ENCODE measurements at places on chromosomes 5 and 9. TPM values are rescaled to one million over a fixed set of nuclear protein-coding genes. Genes with fewer than 3 reads are reported as not detected.

DNA sequence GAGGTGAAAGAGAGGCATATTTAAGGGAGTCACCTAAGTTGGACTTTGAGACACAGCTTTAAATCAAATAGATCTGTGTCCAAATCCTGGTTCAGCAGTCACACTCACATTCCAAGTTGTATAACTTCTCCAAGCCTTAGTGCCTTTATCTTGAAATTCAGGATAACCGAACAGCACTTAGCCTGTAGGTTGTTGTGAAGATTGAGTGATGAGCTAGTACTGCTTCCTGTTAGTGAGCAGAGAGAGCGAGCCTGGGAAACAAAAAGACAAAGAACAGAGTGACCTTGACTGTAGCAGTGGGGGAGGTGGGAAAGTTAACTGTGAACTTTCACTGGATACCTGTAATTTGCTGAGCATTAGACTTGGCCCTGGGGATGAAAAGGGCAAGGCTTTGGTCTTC lies 22.4 kb downstream of the MAML1 start:
- DNase-seq, result no peak

- DNase-seq, result no peak
Observed at GRCh38 chr9:127273326-127273725, 8.8 kb downstream of the GARNL3 start.

BARHL1 gene
- total RNA-seq, result not detected

- DNase-seq, result peak; percentile 27
Observed at GRCh38 chr9:99905833-99906402, 536 bp upstream of the STX17 start.

DNA sequence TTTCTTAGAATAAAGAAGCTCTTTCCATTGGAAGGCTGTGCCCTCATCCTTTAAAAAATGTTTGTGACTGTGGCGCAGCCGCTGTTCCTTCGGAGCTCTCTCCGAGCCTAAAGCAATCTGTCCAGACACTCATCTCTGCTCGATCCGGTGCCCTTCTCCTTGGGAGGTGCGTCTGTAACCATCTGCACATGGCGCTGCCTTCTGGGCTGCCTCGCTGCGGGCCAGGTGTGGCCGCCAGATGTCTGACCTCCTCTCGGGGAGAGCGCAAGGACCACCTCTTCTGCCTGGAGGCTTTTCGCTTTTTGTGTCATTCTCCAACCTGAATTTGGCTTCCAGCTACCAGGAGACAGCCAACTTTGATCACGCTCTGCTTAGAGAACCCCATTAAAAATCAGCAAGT lies 153.4 kb upstream of the PTCH1 start:
- no peak for DNase-seq

- no peak for DNase-seq
Observed at GRCh38 chr5:181058786-181059296, 18.8 kb downstream of the BTNL9 start.

SPINK4 gene
- total RNA-seq, result not detected

- DNase-seq, result no peak
Observed at GRCh38 chr9:127991757-127992274, 11.0 kb upstream of the EEIG1 start.

GRCh38 chr9:93587651-93588347 lies 11.4 kb downstream of the PHF2 start:
- no peak for DNase-seq

DNA sequence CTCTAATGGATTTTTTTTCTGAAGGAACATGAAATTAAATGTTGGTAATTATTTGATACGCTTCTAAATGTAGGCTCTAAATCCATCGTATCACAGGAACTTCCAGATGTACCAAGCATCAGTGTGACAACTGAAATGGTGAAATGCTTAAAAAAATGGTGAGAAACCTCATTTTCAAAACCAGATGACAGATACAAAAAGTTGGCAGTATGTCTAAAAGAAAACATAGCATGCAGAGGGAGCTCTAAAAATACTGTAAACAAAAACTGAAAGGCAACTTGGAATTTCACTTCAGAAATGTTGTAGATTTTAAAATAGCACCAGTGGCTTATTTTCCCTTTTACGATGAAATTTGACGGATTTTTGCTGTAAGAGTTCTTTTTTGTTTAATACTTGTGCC lies 1043.6 kb upstream of the WWC1 start:
- no peak for DNase-seq

DNA sequence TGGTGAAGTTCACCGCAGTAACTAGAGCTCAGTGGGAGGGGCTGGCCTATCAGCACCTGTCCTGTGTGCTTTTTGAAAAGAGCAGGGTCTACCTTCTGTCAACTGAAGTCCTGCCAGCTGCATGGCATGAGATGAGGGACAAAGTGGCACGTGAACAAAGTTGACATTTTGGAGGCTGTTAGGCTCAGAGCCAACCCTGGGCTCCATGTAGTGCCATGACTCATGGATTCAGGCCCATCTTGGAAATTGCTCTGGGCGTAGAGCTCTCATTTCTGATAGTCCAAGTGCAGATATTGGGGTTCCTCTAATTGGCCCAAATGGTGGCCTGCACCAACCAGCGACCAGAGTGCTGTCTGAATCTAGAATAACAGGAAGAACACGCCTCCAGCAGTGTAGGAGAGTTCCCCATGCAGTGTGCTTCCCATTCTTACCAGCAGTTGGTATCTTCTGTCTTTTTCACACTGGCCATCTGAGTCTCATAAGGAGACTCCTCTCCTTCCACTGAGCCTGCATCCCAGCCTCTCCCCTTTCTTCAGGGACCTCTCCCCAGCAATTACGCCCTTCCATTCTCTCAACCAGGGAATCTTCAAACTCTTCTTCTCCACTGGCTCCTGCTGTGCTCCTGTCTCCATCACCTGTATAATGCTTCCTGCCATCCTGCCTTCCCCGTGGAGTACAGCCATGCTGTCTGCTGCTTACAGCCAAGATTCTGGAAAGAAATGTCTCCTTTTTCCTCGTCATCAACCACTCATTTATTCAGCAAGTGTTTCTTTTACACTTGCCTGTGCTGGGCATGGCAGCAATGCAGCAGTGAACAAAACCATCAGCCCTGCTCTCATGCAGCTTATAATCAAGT lies 30.4 kb downstream of the IRF1 start:
- DNase-seq, result peak; percentile 36

GRCh38 chr9:68966496-68966944 lies 47.4 kb downstream of the PRKACG start:
- no peak for DNase-seq

DNA sequence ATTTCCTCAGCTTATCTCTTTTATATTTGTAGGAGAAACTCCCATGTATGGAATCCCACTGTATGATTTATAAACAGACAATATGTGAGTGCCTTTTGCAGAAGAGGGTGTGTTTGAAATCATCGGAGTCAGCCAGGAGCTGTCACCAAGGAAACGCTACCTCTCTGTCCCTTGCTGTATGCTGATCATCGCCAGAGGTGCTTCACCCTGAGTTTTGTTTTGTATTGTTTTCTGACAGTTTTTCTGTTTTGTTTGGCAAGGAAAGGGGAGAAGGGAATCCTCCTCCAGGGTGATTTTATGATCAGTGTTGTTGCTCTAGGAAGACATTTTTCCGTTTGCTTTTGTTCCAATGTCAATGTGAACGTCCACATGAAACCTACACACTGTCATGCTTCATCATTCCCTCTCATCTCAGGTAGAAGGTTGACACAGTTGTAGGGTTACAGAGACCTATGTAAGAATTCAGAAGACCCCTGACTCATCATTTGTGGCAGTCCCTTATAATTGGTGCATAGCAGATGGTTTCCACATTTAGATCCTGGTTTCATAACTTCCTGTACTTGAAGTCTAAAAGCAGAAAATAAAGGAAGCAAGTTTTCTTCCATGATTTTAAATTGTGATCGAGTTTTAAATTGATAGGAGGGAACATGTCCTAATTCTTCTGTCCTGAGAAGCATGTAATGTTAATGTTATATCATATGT lies 18.0 kb upstream of the CTSL start:
- DNase-seq, result no peak

DNA sequence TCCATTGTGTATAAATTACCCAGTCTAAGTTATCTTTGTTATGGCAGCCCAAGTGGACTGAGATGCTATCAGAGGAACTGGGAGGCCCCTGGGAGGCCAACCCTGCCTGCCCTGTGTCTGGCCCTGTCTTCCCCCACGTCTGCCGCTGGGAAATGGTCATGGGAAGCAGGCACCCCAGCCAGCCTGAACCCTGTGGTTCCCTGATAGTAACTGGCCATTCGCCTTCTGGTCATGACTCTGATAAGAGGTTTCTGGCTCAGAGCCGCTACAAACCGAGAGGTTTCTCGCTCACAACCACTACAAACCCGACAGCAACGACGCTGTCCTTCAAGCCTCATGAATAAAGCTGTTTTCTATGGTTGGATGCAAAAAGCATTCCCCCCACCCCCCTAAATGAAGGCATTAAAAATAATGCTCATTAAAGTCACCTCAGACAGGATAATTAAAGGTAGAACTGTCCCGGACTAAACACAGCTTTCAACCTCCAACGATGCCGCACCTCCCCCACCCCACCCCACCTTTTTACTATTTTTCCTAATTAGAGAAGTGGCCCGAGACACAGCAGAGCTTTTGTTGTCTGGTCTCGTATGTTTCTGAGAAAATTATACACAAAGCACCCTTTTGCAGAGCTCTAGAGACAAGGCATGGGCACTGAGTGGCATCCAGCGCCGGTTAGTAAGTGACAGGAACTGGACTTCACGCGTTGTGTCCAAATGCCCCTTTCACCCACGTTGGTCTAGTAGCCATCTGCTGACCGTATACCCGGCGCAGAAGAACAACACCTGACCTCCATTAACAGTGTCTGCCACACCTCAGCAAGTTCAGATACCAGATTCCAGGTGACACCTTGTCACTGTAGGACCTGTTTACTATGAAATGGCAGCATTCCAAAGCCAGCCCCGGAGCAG lies 140.8 kb downstream of the COL23A1 start:
- no peak for DNase-seq

DNA sequence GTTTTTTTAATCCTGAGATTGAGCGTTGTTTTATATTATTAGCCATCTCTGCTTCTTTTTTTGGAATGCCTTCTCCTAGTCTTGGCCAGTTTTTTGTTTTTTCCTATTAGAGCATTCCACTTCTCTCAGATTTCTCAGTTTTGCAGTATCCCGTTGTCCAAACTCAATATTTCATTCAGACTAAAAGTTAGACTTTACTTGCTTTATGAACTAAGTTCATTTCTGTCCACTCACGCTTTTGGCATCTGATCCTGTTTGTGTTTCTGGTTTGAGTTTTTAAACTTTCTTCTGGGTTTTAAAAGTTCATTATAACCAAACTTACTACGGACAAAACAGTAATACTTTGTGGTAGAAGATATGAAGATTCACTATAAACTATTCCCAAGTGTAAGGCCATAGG lies 288.3 kb upstream of the MPDZ start:
- no peak for DNase-seq

- DNase-seq, result no peak
Observed at GRCh38 chr5:163432544-163432943, 4.9 kb upstream of the CCNG1 start.

- DNase-seq, result no peak
Observed at GRCh38 chr5:138650196-138650595, 75.0 kb upstream of the HSPA9 start.

DNA sequence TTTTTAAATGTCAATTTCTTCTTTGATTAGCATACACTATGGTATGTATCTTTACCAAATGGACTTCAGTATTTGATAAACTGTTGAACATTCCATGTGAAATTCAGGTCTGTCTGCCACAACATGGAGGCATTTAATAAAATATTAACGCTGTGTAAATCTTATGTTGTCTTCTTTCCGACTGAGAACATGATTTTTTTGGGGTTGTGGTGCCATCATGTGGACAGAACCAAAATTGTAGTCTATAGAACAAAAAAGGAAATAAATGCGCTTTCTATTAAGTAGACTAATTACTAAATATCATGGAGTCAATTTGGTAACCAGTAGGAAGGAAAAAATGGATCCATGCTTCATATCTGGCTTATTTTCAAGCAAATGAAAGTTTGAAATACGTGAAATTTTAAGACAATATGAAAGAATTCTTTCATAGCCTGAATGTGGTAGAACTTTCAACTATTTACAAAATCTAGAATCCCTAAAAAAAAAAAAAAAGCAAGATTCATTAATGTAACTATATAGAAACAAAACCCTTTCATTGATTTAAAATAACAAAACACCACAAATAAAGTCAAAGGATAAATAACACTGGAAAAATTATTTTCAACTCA lies 2.8 kb upstream of the PLK2 start:
- peak; percentile 61 for DNase-seq

DNA sequence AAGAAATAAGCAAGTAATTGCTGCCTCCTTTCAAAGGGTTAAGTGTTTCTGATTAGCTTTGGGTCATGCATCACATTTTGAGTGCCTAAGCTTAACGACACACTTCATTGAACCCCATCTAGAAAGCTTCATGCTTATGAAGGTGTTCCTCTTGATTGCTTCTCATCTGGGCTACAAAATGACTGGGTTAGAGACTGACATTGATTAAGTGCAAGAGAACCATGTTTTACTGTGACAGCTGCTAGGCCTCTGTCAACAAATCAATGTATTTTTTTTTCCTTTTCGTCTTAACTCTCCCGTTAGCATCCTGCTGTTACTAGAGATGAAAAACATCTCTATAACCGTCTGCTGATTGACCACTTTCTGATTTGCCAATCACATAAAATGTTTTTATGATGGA lies 725.0 kb downstream of the TLE1 start:
- no peak for DNase-seq

DNA sequence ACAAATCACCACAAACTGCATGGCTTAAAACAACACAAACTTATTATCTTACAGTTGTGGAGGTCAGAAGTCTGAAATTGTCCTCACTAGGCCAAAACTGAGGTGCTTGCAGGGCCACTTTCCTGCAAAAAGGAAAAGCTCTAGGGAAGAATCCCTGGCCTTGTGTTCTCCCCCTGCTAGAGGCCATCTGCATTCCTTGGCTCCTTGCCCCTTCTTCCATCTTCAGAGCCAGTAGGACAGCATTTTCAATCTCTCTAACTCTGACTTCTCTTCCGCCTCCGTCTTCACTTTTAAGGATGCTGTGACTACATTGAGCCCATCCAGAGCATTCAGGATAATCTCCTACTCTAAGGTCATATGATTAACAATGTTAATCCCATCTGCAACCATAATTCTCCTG lies 236.6 kb downstream of the CDK5RAP2 start:
- no peak for DNase-seq

DNA sequence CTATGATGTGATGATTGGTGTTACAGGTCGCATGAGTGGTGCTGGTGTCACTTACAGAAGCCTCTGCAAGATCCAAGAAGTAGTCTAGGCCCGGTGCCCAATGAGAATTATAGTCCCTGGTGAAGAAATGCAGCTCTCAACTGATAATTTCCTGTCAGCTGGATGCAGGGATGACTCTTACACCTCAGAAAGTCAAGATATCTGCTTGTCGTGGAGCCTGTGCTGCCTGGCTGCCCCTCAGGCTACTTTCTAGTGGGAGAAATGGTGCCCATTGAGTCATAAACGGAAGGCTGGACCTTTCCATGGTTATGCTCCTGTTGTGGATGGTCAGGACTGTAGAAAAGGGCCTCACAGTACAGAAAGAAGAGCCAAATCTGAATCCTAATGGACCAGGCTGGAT lies 46.8 kb upstream of the NXNL2 start:
- peak; percentile 1 for DNase-seq

DNA sequence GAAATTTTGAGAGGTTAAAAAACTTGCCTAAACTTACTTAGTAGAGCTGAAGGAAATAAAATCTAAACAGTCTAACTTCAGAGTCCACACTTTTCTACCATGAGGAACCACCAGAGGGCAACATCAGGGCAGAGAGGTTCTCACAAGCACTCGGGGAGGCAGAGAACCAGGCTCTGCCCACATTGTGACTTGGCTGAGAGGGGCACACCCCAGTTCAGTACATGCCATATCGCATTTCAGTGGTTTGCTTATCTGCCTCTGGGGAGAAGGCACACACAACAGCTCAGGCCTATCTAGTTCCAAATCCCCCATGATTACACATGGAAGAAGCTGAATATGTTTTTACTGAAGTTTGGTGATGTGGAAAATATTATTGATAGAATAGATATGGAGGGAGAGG lies 49.2 kb downstream of the EQTN start:
- DNase-seq, result peak; percentile 66

AHRR gene
- 2.4 TPM for total RNA-seq

Measured in HT1080 (cell line).